Stimulated activated CD4-positive, alpha-beta T cell treated with anti-CD3 and anti-CD28 coated beads, Interleukin-15, amount 100 ng/mL, for 48 hours (primary cell): ENCODE measurements at places on chromosomes 3 and 15.
A peak's percentile ranks its signal among the peaks of the same experiment; 100 is the strongest.

GRCh38 chr3:146715170-146715569 is 110.0 kb upstream of the PLSCR5 start:
- no peak for DNase-seq

GRCh38 chr3:130659911-130660310 is 86.7 kb downstream of the PIK3R4 start:
- no peak for DNase-seq

DNA sequence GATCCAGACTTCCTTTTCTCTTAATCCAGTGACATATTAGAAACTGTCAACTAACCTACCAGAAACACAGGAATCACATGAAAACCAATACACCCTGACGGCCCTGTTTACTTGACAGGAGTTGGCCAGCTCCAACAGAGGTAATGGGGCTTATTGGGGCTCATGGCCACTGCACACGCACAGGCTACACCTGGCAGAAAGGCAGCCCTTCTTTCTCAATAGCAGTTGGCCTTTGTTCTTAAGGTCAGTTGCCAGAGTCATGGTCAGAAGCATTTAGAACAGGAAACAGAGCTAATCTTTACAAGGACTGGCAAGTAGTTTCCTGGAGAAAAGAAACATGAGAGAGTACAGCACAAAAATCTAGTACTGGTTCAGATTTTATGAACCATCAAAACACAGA is 181.8 kb downstream of the MAGI1 start:
- DNase-seq: no peak

GRCh38 chr3:54065140-54065539 is 57.2 kb upstream of the CACNA2D3 start:
- no peak for DNase-seq

GRCh38 chr3:127777332-127777731 is 45.0 kb downstream of the MGLL start:
- no peak for DNase-seq

GRCh38 chr15:55741833-55742497 is 987 bp downstream of the PRTG start:
- no peak for DNase-seq

DNA sequence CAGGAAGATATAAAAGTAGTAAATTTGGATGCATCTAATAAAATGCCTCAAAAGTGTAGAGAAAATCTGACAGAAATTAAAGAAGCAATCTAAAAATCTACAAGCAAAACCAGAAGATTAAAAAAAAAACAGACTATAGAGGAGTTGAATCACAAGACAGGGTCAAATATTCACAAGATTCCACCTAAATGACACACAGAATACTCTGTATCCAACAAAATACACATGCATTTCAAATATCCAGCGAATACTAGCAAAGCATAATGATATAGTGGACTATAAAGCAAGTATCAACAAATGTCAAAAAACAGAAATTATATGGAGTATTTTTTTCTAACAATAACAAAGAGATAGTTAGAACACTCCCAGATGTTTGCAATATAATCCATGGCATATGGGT is 20.5 kb upstream of the ACTC1 start:
- no peak for DNase-seq

GRCh38 chr15:98177966-98178592 is 217.6 kb downstream of the ARRDC4 start:
- no peak for DNase-seq

DNA sequence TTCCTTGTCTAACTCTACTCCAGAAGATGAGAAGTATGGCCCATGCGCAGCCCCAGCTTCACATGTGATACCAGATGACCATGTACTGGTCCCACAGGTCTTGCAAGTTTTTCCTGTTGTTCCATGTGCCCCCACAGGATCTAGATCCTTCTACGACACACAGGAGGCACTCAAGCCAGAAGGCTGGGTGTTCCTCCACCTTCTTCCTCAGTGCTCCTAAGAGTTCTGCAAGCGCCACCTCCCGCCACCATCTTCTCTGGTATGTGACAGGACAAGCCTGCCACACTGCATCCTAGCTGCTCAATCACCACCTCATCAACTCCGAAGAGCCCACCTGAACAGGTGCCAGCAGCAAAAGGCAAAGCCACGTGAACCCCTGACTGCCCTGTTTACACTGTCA is 43.1 kb downstream of the XXYLT1 start:
- no peak for DNase-seq

DNA sequence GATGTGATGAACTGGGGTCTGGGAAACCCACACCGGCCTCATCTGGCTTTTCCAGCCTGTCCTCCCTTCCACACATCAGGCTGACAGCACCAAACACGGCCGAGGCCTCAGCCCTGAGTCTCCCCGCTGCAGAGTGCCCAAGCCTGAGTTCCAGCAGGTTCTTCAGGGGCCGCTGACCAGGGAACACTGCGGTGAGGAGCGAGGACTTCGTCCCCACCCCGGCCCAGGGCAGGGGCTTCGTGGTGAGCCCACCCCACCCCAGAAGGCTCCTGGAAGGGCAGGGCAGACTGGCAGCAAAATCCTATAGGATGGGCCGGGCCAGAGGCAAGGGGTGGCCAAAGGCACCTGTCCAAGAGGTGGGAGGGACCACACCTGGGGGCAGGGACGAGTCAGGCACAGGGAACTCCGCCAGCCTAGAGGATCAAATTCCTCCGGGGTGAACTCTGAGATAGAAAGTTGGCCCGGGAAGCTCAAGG is at the start of gene SLC51A:
SLC51A (plus strand) TSS at position 446 of the 476 bp plus-strand sequence. CDS start 179 bp downstream, outside the sequence.
- no peak for DNase-seq

- DNase-seq: no peak
These were observed 76.8 kb upstream of the HRH1 start for GRCh38 chr3:11077466-11077865.

DNA sequence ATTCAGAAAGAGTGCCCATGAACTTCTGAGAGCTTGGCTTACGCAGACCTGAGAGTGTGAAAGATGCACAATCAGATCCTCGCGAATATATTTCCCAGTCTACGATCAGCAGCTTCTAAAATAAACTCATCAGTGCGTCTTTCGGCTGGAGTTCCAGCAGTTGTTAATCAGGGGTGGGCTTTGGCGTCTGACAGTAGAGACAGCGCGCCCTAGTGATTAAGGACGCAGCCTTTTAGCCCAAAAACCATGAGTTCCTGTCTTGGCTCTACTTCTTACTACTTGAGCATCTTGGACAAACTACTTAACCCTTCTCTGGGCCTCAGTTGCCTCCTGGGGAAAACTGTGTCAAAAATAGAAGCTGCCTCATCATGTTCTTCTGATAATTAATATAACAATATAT is 15.8 kb upstream of the ARRDC4 start:
- no peak for DNase-seq

GRCh38 chr3:133119176-133119575 is 81.0 kb downstream of the TMEM108 start:
- no peak for DNase-seq

- DNase-seq: no peak
These were observed 30.2 kb upstream of the LEKR1 start for GRCh38 chr3:156795890-156796481.

- no peak for DNase-seq
These were observed 255.6 kb upstream of the CNTN4 start for GRCh38 chr3:1843111-1843510.

- no peak for DNase-seq
These were observed 38.0 kb downstream of the RNF13 start for GRCh38 chr3:149850787-149851584.

DNA sequence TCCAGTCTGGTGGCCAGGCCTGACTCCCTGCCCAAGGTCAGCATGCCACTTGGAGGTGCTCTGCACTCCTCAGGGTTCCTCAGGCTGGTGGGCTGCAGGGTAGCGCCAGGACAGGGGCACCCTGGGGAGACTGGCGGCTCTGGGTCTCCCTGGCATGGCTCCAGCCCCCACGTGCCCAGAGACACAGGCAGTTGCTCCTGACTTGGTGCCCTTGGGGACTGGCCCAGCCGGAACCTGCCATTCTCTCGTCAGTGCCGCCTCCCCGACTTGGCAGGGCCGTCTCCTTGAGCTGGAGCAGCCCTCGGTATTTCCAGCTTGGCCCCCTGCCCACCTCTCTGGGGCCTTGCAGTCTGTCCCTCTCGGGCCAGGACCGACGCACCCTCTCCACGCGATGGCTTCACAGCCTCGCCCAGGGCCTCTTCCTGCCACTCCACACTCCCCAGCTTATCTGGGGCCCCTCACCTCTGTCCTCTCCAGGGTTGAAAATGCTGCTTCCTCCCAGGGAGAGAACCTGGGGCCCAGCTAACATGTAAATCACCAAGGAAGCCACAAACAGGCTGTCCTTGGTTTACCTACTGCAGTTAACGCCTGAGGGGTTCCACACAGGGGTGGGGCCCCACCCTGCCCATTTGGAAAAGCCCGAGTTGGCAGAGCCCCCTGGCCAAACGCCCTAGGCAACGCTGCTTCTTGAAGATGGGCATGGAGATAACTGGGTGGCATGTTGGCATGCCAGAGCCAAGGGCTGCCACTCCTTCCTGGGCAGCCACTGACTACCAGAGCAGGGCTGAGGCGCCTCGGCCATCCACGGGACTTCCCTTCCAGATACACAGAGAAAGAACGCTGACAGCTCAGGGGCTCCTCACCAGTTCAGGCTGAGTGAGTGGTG is 61.4 kb downstream of the SMAD6 start:
- DNase-seq: no peak

DNA sequence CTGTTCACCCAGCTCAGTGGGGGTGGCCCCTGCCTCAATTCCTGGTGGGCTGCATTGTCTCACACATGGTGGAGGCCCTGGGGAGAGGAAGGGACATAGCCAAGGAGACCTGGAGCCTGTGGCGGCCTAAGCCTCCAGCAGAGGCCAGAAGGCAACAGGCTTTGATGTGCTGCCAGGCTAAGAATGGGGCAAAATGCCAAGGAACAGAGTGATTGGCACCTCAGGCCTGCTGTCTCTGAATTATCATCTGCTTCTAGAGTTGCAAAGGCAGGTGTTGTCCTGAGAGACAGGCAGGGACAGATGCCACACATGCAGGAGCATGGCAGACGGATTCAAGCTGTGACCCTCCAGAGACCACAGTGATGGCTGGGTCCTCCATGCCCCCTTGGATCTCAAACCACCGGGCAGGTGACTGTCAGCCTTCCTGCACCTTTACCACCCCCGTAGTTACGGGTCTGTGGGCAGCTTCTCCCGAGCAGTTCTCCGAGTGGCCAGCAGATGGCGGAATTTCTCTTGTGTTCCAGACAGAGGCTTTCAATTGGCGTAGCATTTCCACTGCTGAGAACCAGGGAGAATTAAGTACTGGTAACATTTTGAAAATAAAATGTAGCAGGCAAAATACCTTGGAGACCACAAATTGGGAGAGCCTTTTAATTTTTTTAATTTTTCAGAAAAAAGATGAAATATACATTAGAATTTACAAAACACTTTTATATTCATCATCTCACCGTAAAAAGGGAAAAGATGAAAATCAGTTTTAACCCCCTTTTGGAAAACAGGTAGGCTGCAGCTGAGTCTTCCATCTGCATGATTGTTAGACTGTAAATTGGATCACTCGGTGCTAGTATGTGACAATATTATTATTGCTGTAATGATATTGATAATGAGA is 525.5 kb upstream of the CFAP20DC start:
- peak; percentile 83 for DNase-seq

DNA sequence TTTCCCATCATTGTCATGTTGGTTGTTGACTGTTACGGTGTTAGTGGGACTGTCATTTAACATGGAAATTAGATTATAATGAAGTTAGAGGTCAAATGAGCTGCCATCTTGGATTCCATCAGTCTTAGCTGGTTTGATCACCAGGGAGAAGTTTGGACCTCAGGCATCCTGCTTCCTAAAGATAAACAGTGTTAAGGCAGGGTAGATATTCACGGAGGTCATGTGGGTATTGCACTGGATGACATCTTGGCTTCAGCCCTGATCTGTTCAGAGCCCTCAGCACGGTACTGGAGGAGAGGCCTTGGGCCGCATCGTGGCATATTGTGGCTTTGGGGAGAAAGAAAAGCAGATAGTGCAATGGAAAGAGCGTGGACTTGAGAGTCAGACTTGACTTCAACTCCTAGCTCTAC is 11.1 kb upstream of the MUC20 start:
- DNase-seq: no peak

GRCh38 chr3:138861798-138862197 is 27.1 kb upstream of the PIK3CB start:
- DNase-seq: no peak

GRCh38 chr15:40706121-40706520 is 11.1 kb downstream of the RAD51 start:
- no peak for DNase-seq

GRCh38 chr3:128486681-128487537 is 6.1 kb downstream of the GATA2 start:
- no peak for DNase-seq

DNA sequence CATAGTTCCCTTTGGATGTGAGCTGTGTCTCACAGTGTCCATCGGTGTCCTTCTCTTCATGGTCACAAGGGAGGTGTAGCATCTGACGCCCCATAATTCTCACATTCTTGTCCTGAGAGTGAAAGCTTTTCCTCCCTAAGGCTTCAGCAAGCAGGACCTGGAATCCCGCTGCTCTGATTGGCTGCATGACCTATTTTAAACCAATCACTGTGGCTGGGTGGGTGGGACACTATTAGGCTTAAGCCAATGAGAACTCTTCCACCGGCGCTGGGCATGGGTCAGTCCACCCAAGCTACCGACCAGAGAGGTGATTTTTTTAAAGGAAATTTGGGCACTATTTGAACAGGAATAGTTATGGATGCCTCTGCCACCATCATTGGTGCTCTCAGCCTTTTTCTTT is 385.9 kb downstream of the MFSD1 start:
- DNase-seq: no peak

DNA sequence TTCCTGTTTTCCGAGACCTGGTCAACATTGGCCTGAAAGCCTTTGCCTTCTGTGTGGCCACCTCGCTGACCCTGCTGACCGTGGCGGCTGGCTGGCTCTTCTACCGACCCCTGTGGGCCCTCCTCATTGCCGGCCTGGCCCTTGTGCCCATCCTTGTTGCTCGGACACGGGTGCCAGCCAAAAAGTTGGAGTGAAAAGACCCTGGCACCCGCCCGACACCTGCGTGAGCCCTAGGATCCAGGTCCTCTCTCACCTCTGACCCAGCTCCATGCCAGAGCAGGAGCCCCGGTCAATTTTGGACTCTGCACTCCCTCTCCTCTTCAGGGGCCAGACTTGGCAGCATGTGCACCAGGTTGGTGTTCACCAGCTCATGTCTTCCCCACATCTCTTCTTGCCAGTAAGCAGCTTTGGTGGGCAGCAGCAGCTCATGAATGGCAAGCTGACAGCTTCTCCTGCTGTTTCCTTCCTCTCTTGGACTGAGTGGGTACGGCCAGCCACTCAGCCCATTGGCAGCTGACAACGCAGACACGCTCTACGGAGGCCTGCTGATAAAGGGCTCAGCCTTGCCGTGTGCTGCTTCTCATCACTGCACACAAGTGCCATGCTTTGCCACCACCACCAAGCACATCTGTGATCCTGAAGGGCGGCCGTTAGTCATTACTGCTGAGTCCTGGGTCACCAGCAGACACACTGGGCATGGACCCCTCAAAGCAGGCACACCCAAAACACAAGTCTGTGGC is 16.9 kb downstream of the TMEM43 start:
- no peak for DNase-seq

- no peak for DNase-seq
These were observed 99.2 kb downstream of the CEMIP start for GRCh38 chr15:80878242-80878866.

DNA sequence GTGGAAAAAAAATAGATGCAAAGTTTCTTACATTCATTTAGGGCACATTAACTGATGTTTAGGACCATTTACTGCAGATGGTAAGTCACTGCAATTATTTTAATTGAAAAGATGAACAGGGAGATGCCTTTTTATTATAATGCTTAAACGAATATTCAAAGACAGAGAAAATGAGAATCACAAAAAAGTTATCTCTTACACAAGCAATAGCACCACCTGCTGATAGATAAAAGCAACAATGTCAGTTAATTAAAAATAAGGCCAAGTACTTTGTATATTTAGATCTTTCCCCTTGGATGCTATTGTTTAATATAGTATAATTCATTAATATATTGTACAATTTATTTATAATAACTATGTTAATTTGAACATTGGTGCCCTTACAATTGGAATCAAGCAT is 55.9 kb downstream of the IFT80 start:
- DNase-seq: no peak
